Tibial nerve (tissue), 4 donors: ENCODE measurements at places on chromosomes 2 and 18. TPM values are rescaled to one million over a fixed set of nuclear protein-coding genes. Genes with fewer than 3 reads are reported as not detected.

SULT1C4 gene
- total RNA-seq = 1.7 TPM

IL18R1 gene
- total RNA-seq = 3.9 TPM

DSG4 gene
- total RNA-seq = not detected

ECEL1 gene
- total RNA-seq = 7.3 TPM

GALR1 gene
- 0.42 TPM for total RNA-seq

CAPN14 gene
- total RNA-seq = not detected

NPC1 gene
- 69.3 TPM for total RNA-seq

CCDC93 gene
- 27.4 TPM for total RNA-seq
